ENCODE measurements at places on chromosomes 7 and 10.

- no peak for DNase-seq
Measured at GRCh38 chr7:29797112-29797944, 9.0 kb upstream of the WIPF3 start.

DNA sequence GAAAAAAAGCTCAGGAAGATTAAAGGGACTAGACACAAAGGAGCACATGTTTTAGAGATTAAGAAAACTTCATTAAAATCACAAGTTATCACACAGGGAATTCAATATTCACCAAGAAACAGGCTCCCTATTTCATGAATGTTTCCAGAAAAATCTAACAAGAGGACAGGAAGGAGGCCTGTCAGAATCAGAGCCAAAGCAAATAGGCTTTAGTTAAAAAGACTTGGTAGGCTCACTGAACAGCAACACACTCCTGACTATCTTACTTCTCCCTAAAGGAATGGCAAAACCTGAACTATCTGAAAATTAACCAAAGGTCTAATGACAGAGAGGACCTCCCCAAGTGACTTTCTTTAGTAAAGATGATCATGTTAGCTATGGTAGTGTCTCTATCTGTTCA, 188.3 kb upstream of the MEOX2 start:
- DNase-seq: no peak

GRCh38 chr7:100102950-100103840, 1.8 kb downstream of the AP4M1 start:
- no peak for DNase-seq

GRCh38 chr10:86667421-86668181, 710 bp upstream of the LDB3 start:
- DNase-seq: no peak

DNA sequence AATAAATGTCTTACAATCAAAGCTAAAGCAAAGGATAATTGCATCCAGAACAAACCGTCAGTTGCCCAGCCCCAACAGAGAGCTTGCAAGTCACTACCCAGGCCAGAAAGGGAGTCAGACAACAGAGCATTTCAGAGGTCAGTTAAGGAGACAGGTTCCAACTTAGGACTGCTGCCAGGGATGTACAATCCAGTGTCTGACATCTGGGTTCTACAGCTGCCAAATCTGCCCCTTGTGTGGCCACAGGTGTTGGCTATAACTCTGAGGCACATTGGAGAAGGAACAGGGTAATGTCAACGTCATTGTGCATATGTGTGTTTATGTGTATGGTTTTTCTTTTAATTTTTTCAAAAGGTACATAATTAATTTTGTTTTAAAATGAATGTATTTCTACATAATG, 85.2 kb upstream of the GLCCI1 start:
- DNase-seq: no peak

- DNase-seq: no peak
Measured at GRCh38 chr10:20858292-20859124, 38.6 kb downstream of the NEBL start.

- DNase-seq: no peak
Measured at GRCh38 chr10:6649903-6650302, 69.8 kb upstream of the PRKCQ start.

DNA sequence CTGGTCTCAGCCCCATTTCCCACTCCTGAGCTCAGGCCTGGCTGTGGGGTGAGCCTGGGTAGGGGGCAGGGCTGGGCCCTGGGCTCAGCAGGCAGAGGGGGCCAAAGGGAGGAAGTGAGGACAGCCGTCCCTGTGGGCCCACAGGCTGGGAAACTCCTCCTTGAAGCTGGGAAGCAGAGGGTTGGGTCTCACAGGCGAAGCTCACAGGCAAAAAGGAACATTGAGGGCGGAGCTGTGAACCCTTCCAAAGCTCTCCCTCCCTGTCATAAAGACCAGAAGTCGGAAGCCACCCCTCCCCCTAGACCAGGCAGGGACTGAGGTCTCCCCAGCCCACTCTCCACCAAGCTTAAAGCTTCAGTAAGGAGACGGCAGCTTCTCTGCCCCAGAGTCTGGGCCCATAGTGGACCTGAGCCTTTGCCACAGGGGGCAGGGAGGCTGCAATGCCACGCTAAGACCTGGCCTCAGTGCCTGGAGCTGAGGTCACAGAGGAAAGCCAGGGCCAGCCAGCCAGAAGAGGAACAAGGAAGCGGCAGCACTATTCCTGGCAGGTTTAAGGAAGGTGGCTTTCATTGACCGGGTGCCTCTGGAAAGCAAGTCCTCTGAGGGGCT, 1.0 kb upstream of the KCP start:
- no peak for DNase-seq

- peak; percentile 35 for DNase-seq
Measured at GRCh38 chr10:52215745-52216361, 98.2 kb upstream of the DKK1 start.

DNA sequence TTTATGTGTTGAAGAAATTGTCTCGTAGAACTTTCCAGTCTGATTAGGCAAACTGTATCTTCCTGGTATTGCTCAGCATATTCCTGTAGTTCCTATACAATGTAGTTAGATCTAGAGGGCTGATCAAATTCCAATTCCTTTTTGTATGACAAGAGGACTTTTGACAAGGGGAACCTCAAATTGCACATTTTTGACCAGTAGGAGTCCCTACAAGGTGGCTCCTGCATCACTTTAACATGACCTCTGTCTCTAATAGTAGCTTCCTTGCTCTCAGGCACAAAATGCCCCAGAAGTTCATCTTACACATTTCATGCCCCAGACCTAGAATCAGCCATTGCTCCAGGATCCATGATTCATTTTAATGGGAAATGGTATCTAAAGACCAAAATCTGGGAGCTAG, 18.7 kb downstream of the HERPUD2 start:
- DNase-seq: no peak
